Activated CD4-positive, alpha-beta T cell treated with anti-CD3 and anti-CD28 coated beads for 24 hours (primary cell): ENCODE measurements at places on chromosomes 5 and 9.

DNA sequence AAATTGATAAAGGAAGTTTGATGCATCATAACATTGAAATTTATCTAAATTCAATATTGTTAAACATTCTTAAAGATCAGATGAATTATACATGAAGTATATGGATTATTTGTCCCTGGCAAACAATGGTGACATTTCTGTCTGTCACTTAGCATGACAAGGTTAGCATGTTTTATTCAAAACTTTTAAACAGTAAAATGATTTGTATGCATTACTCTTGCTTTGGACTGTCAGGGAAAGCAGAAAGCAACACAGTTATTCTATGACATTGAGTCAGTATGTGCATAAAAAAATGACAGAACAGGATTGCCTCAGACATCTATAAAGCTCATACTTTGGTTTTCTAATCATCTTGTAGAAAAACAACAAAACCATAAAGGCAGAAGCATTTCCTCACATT, 193.7 kb downstream of the IZUMO3 start:
- DNase-seq = no peak

DNA sequence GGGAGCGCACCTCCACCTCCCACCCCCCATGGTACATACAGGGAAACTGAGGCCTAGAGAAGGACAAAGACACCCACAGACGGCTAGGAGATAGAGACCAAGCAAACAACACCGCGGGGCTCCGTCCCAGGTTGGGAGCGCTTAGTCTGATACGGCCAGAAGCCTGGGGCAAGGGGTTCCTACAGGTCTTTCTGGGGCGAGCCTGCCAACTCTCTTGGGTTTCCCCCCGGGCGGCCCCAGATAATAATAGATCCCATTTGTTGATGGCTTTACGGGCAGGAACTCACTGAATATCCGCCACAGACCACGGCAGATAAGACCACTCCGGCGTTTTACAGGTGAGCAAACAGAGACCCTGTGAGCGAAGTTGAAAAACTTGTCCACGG, 5.0 kb upstream of the EBF1 start:
- no peak for DNase-seq

GRCh38 chr5:120151181-120151580, 312.9 kb upstream of the PRR16 start:
- no peak for DNase-seq

DNA sequence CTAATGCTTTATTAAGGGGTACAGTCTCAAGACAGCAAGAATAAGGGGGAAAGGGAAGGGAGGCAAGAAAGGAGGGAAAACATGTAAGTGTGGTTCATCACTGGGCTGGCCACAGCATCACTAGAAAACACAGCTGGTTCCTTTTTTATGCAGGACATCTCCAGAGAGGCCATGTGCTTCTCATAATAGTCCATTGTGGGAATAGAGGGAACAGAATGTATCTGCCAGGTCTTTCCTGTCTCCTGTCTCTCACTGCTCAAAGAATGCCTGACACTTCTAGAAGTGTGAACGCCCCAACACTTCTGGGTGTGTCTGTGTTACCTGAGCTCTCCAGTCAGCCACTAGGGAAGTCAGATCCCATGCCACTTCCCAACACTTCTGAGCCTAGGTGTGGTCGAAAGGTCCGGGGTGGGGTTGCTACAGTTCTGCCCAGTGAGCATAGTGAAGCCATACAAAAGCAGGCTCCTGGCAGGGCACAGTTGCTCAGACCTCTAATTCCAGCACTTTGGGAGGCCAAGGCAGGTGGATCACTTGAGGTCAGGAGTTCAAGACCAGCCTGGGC, 255.6 kb upstream of the SLC30A5 start:
- DNase-seq = no peak

- DNase-seq = no peak
Observed at GRCh38 chr5:83837265-83837907, 116.7 kb upstream of the HAPLN1 start.

DNA sequence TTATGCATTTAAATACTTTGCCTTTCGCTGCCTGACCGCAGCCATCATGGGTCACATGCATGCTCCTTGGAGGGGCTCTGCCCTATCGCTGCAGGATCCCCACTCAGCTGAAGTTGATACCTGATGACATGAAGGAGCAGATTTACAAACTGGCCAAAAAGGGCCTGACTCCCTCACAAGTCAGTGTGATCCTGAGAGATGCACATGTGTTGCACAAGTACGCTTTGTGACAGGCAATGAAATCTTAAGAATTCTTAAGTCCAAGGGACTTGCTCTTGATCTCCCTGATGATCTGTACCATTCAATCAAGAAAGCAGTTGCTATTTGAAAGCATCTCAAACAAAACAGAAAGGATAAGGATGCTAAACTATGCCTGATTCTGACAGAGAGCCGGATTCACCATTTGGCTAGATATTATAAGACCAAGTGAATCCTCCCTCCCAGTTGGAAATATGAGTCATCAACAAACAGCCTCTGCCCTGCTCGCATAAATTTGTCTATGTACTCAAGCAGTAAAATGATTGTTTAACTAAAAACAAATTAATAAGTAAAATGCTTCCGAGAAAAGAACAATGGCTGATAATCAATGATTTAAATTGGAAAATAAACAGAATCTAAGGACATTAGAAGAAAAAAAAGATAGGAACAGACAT, 41.6 kb upstream of the PPP2CA start:
- DNase-seq = no peak

GRCh38 chr5:163342306-163342705, 95.1 kb upstream of the CCNG1 start:
- no peak for DNase-seq

DNA sequence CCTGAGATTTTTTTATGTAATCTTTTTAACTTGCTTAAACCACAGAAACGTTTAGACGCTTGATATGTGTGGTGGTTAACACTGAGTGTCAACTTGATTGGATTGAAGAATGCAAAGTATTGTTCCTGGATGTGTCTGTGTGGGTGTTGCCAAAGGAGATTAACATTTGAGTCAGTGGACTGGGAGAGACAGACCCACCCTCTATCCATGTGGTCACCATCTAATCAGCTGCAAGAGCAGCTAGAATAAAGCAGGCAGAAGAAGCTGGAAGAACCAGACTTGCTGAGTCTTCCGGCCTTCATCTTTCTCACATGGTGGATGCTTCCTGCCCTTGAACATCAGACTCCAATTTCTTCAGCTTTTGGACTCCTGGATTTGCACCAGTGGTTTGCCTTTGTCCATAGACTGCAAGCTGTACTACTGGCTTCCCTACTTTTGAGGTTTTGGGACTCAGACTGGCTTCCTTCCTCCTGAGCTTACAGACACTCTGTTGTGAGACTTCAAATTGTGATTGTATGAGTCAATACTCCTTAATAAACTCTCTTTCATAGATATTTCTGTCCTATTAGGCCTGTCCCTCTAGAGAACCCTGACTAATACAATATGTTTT, 816.0 kb upstream of the CDH9 start:
- DNase-seq = no peak

- DNase-seq = no peak
Observed at GRCh38 chr5:80234116-80234948, 21.5 kb downstream of the SERINC5 start.

GRCh38 chr9:85055506-85056202, 386.1 kb downstream of the NTRK2 start:
- DNase-seq = no peak

DNA sequence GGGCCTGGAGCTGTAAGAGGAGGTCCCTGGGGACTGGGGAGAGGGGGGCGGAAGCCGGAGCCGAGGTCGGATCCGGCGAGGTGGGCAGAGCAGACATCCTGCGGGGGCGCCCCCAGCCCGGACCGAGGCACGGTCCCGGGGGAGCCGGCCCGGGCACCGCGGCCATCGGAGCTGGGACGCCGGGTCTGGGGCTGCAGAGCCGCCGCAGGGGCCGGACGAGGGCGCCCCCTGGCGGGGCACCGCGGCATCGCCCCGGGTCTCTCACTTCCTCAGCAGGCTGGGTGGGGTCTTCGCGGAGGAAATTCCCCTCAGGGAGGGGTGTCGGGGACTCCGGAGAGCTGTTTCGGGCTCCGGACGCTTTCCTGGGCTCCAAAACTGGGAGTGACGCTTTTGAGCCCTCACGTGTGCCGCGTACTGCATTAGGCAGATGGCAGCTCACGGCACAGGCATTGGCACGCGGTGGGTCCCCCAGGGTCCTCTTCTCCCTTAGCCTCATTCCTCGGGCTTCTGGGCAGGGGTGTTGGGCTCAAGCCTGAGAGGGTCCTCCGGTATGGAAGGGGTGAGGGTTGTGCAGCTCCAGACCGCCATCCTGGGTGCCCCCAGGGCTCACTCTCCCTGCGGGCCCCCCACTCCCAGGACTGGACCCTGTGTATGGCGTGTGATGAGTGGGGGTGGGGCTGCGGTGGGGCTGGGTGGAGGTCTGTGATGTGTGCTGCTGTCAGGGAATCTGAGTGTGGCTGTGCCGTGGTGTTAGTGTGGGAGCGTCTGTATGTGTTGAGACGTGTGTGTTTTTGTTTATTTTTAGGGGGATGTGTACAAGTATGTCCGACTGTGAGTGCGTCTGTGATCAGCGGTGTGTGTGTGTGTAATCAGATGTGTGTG, 29.6 kb downstream of the LHX2 start:
- DNase-seq = peak; percentile 15

- no peak for DNase-seq
Observed at GRCh38 chr5:68041293-68041692, 174.3 kb upstream of the PIK3R1 start.

- no peak for DNase-seq
Observed at GRCh38 chr5:159734366-159734765, 181.9 kb upstream of the ADRA1B start.

DNA sequence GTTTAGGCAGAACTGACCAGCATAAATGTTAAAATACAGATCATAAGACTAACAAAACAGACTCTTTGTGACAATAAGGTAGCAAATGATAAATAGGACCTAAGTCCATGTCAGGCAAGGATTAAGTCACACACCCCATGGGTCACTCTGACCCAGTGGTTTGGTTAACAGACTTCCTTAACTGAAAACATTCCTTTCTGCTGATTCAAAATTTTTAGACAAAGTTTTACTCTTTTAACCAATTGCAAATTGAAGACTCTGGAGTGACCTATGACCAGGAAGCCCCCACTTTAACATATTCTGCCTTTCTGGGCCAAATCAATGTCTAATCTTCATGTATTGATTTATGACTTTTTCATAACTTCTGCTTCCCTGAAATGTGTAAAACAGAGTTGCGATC, 4.9 kb upstream of the NXNL2 start:
- no peak for DNase-seq

DNA sequence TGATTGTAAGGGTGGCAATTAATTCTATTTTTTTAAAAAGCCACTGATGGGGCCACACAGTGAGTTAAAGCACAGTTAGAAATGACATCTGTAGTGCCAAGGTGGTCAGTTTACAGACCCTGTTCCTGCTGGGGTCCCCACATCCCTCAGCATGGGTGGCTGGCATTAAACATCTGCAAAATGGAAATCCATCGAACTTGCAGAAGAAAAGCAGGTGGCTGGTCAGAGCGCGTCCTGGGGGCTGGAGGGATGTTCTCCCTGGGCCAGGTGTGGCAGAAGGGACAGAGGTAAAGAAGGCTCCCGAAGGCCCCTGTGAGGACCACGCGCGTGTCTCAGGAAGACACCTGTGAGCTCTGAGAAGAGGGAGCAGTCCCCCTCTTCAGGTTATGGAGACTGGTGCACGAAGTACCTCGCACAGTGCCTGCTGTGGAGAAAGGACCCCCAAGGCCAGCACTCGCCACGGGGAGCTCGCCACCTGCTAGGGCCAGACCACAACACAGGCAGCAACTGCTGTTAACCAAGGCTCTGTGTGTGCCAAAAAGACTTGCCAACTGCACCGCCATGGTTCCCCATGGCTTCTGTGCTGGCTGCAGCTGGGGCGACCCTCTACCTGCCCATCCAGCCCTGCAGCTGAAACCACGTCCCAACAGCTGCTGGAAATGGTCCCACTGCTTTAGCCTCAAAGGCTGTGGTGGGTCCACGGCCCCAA, 65.2 kb downstream of the RASGEF1C start:
- DNase-seq = no peak

DNA sequence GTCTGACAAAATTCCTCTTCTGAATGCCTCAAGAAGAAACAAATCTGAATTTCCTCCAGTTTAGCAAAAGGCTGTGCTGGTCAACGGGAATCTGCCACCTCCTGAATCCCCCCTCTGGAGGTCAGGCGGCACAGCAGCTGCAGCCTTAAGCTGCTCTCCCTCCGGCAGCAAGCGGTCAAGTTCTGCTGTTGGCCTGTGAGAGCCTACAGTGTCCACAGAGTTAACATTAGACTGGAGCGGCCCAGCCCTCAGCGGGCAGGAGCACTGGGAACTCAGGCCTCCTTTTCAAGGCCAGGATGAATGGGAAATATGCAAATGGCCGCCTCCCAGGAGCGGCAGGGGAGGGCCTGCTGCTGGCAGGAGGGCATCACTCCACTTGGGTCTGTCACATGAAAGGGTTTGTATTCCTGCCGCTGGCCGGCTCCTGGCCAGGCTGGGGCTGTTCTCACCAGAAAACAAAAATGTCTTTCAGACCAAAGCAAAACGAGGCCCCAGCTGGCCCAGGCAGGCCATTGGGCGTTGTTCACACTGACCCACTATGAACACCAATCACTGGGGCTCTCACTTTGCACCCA, 8.2 kb downstream of the ACSL6 start:
- DNase-seq = no peak

DNA sequence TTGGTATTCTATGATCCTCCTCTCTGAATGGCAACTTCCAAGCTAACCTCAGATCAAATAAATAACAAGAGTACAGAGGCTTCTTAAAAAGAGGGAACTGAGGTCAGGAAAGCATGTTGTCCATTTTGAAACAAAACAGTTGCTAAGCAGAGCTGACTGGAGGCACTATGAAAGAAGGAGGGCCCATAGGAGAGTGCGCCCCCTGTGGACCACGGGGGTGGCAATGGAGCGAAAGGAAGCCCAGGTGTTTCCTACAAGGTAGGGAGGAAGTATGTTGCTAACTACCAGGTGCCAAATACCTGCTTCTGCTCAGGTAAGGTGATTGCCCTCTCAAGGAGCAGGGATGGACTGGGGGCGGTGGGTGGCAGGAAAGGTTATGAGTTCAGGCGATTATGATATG, 101.8 kb upstream of the MAST4 start:
- no peak for DNase-seq

DNA sequence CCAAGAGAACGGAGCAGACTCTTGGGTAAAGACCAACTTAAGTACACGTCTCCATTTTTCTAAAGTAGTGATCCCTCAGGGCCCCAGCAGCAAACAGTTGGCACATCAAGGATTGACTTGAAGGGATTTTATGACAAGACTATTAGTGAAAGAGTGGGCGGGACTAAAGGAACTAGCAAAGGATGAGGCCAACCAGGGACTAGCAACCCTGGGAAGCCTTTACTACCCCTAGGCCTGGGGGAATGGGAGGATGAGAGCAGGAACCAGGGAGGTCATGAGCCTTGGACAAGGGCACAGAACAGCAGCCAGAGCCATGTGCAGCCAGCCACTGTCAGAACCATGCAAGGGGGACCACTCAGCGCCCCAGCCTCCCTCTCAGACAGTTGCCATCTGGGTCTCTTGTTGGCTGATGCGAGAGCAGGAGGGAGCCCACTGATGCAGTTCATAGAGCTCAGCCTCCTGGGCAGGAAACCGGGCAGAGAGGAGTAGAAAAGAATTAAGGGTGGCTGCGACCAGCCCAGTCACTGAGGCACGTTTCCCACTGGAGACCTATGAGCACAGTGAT, 28.1 kb downstream of the TGFBI start:
- DNase-seq = no peak

GRCh38 chr9:126348911-126349550, 22.4 kb downstream of the MVB12B start:
- DNase-seq = no peak

- DNase-seq = no peak
Observed at GRCh38 chr5:32909207-32909606, 198.1 kb downstream of the NPR3 start.
